ENCODE measurements at places on chromosomes 1 and 21.

DNA sequence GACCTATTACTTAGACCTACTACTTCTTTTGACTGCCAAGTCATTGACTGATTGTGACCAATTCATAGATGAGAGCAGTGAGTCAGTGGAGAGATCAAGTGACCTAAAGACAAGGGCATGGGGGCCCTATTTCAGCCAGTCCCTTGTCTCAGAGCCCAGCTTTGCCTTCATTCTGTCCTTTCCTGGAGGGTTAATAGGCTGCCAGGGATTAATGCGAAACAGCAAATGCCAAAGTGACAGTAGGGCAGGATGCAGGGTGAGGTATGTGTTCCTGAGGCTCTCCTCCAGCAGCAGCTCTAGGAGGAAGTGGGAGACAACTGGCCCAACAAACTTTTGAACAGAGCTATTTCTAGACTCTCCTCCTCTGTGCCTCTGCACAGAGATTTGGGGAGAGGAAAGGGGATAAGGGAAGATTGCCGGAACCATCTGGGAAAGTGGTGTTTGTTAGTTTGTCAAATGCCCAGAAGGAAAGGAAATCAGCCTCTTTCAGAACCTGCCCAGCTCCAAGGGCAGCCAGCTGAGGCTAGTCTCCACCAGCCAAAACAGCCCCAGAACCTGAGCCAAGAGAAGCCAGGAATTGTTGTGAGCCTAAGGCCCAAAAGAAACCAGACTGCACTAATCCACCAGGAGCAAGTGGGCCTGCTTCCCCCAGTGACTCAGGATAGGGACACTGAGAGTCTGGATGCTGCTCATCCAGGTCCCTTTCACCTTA lies 4.9 kb upstream of the S100A3 start:
- DNase-seq = peak; percentile 65

- DNase-seq = peak; percentile 45
Observed at GRCh38 chr1:201085902-201086735, 26.1 kb downstream of the CACNA1S start.

GRCh38 chr1:221308534-221309511 lies 429.6 kb downstream of the HLX start:
- peak; percentile 19 for DNase-seq

GRCh38 chr21:16811011-16811410 lies 701.8 kb upstream of the CXADR start:
- DNase-seq = no peak

DNA sequence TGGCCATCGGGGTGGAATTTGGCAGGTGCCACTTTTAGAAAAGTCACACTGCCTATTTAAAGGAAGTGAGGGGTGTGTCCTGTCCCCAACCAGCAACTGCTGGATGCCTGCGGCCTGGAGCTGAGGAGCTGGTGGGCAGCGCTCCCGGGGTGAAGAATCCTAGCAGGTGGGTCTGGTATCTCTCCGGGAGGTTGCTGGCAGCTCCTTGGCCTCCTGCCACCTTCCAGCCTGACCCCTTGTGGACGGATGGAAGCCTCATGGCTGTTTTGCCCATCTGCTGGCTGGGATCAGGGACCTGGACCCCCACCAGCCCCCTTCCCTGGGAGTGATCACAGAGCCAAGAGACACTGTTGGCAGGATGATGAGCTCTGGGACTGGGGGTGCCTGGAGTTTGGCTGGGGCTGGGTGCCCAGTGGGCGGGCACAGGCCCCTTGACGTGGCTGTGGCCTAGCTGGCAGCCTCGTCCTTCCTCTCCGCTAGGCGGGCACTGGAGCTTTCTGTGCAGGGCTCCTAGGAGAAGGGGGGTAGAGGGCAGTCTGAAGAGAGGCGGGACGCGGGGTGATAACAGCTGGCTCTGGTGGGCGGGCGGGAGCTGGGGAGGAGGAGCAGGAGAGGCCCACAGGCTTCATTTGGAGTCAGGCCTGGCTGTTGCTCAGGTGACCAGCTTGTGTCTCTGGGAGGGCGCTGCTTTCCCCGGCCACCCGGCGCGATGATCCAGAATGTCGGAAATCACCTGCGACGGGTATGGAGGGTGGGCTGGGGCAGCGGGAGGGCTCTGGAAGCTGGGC lies at the start of gene ACOT11:
ACOT11 (plus strand) TSS at position 628 of the 788 bp plus-strand sequence; CDS start at position 710, 82 bp downstream.
- peak; percentile 79 for DNase-seq

- DNase-seq = no peak
Observed at GRCh38 chr1:172451002-172451443, 7.2 kb upstream of the PIGC start.

GRCh38 chr1:21662426-21663247 lies 6.5 kb downstream of the RAP1GAP start:
- DNase-seq = no peak

- no peak for DNase-seq
Observed at GRCh38 chr1:56535939-56536338, 43.4 kb downstream of the PLPP3 start.

- no peak for DNase-seq
Observed at GRCh38 chr1:109547463-109548320, 723 bp upstream of the GNAI3 start.

All from AG10803 (cell line).